ENCODE measurements at places on chromosomes 12 and 14. TPM values are rescaled to one million over a fixed set of nuclear protein-coding genes. Genes with fewer than 3 reads are reported as not detected.

CRIP2 gene
- total RNA-seq: 181 TPM

- no peaks in the 10 kb centered on the region for H3K27me3 ChIP-seq
- no peak for DNase-seq
- H3K36me3 ChIP-seq: no peaks in the 10 kb centered on the region
- no peak overlapping the region for H3K27ac ChIP-seq
- H3K4me1 ChIP-seq: no peaks in the 10 kb centered on the region
- H3K4me3 ChIP-seq: no peak overlapping the region
These were observed 8.5 kb upstream of the AK7 start for GRCh38 chr14:96383445-96383844.

DNA sequence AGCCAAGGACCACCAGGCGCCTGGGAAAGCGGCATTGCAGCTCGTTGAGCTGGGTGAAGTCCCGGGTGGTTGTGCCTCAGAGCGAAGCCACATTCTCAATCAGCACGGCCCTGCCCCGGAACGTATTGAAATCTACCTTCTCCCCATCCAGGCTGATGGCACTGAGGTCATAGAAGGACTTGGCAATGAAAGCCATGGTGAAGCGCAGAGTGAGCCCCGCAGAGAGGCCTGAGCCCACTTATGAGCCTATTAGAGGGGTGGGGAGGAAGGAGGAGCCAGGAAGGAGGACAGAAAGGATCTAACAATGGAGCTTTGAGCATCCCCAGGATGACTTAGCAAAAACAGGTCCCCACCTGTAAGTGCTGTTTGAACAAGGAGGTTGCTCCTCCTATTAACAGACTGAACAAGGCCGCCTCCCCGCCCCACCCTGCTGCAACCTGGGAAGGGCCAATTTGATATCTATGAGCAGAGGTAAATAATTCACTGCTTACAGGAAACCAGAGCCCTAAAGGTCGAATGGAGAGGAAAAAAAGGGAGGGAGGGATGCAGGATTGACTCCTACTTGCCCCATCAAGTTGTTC lies at the start of gene GPX2:
Gene GPX2 (minus strand): TSS at position 215 of the 581 bp plus-strand sequence. CDS start 19 bp downstream, at position 196.
- H3K4me3 ChIP-seq: no peak within 1 kb of the TSS
- H3K27ac ChIP-seq: no peak within 1 kb of the TSS
- H3K4me1 ChIP-seq: no peaks in the 10 kb centered on the region
- DNase-seq: no peak
- H3K36me3 ChIP-seq: no peaks in the 10 kb centered on the region
- H3K27me3 ChIP-seq: no peaks in the 10 kb centered on the region

CLEC4E gene
- not detected for total RNA-seq

GRCh38 chr12:82438356-82438755 lies 80.0 kb downstream of the METTL25 start:
- H3K4me1 ChIP-seq: no peaks in the 10 kb centered on the region
- no peak overlapping the region for H3K27ac ChIP-seq
- no peak for DNase-seq
- H3K4me3 ChIP-seq: no peak overlapping the region
- peaks cover 2% of the 10 kb centered on the region for H3K36me3 ChIP-seq

DNA sequence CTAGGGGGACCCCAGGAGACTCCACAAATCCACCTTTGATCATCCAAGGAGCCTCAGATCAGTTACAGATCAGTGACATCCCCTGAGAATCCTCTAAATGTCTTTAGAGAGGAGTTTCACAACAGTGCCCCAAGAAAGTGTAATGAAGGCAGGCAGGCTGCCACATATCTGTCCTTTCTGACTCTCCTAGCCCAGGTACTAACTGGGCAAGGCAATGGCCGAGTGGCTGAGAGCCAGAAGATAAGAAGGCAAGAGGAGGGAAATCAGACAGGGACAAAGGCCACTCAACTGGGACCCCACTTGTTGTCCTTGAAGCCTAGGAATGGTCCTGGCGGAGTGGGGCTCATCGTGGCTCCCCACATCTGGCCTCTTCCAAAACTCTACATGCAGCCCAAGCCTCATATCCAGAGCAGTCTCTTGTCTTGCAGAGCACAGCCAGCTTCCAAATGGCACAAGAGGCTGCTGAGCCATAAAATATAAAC lies 11.6 kb downstream of the ACTN1 start:
- peaks cover 37% of the 10 kb centered on the region for H3K4me1 ChIP-seq
- DNase-seq: peak; percentile 19
- no peaks in the 10 kb centered on the region for H3K36me3 ChIP-seq
- H3K27ac ChIP-seq: peak overlapping the region; percentile 97
- no peak overlapping the region for H3K4me3 ChIP-seq
- no peaks in the 10 kb centered on the region for H3K27me3 ChIP-seq

- no peaks in the 10 kb centered on the region for H3K27me3 ChIP-seq
- peak within 1 kb of the TSS; percentile 57 for H3K4me3 ChIP-seq
- H3K27ac ChIP-seq: peak within 1 kb of the TSS; percentile 91
- H3K4me1 ChIP-seq: no peaks in the 10 kb centered on the region
These were observed at the start of gene NYNRIN for GRCh38 chr14:24398653-24399446. TSS of gene NYNRIN (plus strand) at chr14:24399003. CDS start at chr14:24399247, 244 bp downstream.

GRCh38 chr12:11264501-11264900 lies 5.0 kb downstream of the PRB3 start:
- H3K4me3 ChIP-seq: no peak overlapping the region
- no peak overlapping the region for H3K27ac ChIP-seq
- no peaks in the 10 kb centered on the region for H3K36me3 ChIP-seq
- no peaks in the 10 kb centered on the region for H3K4me1 ChIP-seq

- no peaks in the 10 kb centered on the region for H3K4me1 ChIP-seq
- no peak for DNase-seq
- H3K36me3 ChIP-seq: no peaks in the 10 kb centered on the region
- H3K27me3 ChIP-seq: no peaks in the 10 kb centered on the region
These were observed 62.6 kb upstream of the VASH1 start for GRCh38 chr14:76698631-76699030.

DNA sequence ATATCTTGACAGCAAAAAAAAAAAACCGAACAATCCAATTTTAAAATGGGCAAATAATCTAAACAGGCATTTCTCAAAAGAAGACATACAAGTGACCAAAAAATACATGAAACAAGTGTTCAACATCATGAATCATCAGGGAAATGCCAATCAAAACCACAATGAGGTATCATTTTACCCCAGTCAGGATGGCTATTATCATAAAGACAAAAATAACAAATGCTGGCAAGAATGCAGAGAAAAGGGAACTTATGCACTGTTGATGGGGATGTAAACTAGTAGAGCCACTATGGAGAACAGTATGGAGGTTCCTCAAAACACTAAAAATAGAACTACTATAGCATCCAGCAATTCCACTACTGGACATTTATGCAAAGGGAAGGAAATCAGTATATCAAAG lies 448.2 kb downstream of the RGS6 start:
- no peaks in the 10 kb centered on the region for H3K27me3 ChIP-seq
- H3K4me3 ChIP-seq: no peak overlapping the region
- DNase-seq: no peak
- H3K36me3 ChIP-seq: no peaks in the 10 kb centered on the region

DNA sequence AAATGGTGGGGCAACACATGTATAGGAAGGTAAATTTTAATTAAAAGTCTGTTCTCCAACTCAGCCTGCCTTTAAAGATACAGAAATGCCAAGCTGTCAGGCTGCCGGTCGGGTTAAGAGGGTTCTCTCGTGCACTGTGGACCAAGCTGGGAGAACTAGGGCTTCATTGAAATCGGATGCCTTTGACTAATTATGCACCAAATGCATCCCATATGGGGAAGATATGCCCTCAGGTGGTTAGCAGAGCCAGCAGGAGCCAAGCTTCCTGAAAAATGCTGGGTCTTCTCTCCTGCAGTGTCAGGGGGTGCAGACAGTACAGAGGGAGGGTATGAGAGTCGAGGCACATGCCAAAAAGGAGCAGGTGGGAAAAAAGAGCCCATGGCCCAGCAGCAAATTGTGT lies 236.1 kb downstream of the CACNA1C start:
- peaks cover 9% of the 10 kb centered on the region for H3K4me1 ChIP-seq
- H3K27ac ChIP-seq: no peak overlapping the region
- H3K36me3 ChIP-seq: no peaks in the 10 kb centered on the region
- H3K27me3 ChIP-seq: no peaks in the 10 kb centered on the region

TMPRSS12 gene
- total RNA-seq: not detected

Data from uterus (tissue), 4 donors.